ENCODE measurements at places on chromosomes 13 and 19.

GRCh38 chr19:9828551-9829063 is 889 bp downstream of the UBL5 start:
- no peak for DNase-seq

DNA sequence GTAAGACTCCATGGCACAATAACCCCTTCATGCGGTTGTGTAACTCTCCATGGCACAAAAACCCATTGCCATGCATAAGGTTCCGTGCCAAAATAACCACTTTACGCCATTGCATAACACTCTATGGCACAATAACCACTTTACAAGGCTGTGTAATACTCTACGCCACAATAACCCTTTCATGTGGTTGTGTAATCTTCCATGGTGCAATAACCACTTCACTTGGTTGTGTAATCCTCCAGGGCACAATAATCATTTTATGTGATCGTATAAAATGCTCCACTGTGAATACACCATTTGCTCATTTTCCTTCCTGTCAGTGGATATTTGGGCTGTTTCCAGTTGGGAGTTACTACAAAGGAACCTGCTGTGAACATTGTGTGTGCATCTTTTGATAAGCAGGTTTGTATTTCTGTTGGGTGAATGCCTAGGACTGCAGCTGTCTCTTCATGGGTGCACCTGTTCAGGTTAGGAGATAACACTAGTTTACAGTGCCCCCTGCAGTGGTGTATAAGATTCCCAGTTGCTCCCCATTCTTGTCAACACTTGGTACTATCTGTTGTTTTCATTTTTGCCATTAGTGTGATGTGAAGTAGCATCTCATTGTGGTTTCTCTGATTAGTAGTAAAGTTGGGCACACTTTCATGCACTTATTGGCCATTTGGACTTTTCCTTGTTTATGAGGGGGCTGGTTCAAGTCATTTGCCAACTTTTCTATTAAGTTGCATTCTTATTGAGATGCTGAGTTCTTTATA is 21.1 kb upstream of the ZSCAN18 start:
- no peak for DNase-seq

DNA sequence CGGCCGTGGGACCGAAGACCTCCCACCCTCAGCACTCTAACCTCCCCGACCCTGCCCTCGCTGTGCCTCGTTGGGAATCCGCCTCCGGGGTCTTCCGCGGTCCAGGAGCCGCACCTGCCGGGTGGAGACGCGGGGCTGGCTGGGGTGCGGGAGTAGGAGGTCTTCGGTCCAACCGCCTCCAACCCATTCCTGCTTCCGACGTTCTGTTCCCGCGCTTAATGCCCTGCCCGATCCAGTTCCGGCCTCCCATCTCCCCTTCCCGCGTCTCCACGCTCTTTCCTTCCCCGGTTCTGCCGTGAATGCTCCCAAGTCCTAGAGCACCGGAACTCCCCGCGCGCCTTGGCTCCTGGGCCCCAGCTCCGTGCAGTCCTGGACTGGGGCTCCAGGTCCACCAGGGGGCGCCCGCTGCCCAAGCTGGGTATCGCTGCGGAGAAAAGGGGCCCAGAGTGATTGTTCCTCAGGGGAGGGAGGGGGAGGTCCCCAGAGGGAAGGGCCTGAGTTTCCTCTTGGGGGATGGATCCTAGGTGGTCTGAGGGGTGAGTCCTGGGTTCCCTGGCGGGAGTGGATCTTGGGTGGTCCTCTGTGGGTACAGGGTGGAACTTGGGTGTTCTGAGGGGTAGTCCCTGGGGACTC is 14.1 kb upstream of the TNFSF9 start:
- peak; percentile 84 for DNase-seq

- DNase-seq, result no peak
These were observed 110.8 kb downstream of the SUCLA2 start for GRCh38 chr13:47890146-47890814.

GRCh38 chr19:22623841-22624221 is 10.3 kb upstream of the ZNF492 start:
- DNase-seq, result no peak

DNA sequence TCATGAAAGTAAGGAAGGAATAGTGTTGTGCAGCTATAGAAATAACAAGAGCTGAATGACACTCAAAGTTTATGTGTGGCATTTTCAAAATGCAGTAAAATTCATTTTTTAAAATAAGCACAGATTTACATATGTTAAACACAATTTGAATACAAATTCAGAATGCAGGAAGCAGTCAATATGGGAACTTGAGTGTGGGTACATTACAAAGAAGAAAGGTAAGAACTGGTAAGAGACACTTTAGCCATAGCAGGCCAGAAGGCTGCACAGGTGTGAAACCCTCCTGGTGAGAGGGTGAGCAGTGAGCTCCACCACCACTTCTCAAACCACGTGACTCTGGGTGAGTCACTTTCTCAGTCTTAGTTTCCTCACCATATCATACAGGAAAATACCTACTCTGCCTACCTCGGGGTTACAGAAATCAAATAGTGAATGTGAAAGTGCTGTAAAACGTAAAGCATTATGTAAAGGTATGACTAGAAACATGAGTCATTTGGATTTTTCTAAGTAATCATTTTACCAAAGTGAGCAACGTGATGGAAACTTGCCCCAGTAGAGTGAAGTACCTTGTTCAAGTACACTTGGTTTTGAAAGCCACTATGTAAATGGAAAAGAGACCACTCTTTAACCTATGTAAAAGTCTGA is 40.5 kb downstream of the USP12 start:
- no peak for DNase-seq

DNA sequence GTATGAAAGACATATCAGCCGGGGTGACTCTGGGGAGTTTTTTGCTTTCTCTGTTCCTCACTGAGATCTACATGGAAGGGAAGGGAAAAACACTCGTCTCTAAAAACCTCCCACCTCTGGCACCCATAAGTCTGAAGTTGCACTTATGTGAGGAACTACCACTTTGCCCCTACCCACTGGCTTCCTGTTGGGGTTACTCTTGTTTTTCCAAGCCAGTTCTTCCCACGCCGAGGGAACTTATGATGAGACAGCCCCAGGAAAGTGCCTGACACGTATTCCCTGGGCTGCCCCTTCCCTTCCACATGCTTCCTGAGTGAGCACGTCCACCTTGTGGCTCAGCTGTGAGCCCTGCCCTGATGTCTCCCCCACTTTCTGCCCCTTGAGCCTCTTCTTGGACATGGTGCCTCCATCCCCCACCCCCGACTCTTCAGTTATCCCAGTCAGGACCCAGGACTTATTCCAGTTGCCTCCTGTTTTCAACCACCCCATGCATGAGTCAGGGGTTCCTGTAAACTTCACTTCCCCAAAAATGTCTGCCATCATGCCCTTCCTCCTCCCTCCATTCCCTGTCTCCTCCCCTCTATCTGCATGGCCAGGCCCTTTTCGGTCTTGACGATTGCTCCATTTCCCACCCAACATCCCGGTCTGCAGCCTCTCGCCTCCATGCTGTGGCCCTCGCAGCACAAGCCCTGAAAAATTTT is 5.1 kb upstream of the SIGLEC7 start:
- no peak for DNase-seq

GRCh38 chr13:114118511-114119123 is 13.8 kb downstream of the RASA3 start:
- DNase-seq, result no peak

- DNase-seq, result no peak
These were observed 19.7 kb downstream of the ZC3H4 start for GRCh38 chr19:47093841-47094240.

DNA sequence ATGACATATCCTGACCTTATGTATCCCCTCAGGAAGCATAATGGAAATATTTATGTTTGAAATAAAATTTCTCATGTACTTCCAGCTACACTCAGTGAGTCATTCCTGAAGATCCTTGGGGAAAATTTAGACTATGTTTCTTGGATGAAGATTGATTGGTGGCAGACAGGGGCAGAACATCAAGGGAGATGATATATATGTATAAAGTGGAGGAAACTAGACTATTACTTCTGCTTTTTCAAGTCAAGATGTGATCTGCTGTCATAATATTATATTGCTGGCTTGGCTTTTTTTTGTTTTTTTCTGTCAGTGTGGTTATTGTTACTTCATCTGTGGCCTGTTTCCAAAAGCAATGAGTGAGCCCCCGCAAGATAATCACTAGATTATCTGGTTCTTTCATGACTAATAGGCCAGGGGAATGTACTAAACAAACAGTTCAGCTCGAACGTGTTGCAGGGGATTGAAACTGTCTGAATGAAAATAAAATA is 87.2 kb upstream of the TNFSF11 start:
- DNase-seq, result no peak

DNA sequence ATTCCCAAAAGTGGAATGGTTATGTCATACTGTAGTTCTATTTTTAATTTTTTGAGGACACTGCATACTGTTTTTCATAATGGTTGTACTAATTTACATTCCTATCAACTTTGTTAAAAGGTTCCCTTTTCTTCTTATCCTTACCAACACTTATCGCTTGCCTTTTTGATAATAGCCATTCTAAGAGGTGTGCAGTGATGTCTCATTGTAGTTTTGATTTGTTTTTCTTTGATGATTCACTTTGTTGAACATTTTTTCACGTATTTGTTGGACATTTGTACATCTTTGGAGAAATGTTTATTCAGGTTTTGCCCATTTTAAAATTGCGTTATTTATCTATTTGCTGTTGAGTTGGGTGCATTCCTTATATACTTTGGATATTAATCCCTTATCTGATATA is 188.8 kb upstream of the SPRY2 start:
- no peak for DNase-seq

- no peak for DNase-seq
These were observed 16.6 kb downstream of the HNRNPM start for GRCh38 chr19:8461376-8461775.

GRCh38 chr13:23941211-23941610 is 43.9 kb upstream of the C1QTNF9B start:
- no peak for DNase-seq

DNA sequence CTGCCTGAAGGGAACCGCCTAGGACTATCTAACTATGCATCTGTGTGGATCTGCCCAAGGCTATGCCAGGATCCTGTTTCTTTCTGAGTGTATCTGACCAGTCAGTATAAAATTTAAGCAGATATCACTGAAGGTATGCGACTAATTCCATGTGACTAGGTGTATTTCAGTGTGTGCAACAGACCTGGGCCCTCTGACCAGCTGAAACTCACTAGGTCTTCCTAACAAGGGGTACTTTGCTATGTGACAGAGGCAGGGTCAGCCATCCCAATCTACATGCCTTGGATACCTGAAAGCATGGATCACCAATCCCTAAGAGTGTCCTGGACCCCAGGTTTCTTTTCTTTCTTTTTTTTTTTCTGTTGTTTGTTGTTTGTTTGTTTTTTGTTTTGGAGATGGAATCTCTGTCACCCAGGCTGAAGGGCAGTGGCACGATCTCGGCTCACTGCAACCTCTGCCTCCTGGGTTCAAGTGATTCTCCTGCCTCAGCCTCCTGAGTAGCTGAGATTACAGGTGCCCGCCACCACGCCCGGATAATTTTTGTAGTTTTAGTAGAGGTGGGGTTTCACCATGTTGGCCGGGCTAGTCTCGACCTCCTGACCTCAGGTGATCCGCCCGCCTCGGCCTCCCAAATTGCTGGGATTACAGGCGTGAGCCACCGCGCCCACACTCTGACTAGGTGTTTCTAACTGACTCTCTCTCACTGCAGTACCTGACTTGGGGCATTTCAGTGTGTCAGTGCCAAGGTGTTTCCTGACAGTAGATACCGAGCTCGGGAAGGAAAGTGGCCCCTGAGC is 43.5 kb downstream of the FCGBP start:
- no peak for DNase-seq

DNA sequence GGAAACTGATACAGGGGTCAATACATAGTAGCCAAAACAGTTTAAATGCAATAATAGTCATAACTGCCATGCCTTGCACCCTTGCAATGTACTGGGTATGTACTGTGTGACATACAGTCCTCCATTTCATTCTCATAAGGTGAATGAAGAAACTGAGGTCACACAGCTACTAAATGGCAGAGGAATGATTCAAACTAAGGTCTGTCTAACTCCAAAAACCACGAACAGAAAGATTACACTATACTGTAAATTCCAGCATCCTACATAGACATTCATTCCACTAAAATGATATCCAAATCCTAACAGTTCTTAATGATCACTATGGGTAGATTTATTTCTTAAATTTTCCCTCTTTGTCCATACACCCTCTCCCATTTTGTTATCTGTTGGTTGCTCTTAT is 238.1 kb upstream of the SERP2 start:
- no peak for DNase-seq
